ENCODE measurements at places on chromosomes 12 and 14.

- DNase-seq = no peak
Measured at GRCh38 chr14:69687606-69688298, 76.4 kb downstream of the SUSD6 start.

DNA sequence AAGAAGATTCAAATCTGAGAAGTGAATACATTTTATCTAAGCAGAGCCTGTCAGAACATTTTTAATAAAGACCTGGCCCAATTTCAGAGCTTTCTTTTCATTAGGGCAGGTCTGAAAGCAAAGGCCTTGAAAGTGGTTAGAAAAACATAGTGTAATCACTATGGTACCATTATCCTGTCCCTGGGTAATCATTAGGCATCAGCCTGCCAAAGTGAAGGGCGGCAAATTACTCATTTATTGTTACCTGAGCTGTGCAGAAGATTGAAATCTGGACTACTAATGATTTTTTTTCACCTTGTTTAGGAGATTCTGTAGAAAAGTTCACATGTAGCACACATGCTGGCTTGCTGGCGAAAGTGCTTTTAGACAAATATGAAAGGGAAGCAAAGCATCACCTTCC, 92.6 kb upstream of the PRKD1 start:
- no peak for DNase-seq

GRCh38 chr12:11778713-11779685, 129.5 kb downstream of the ETV6 start:
- no peak for DNase-seq

DNA sequence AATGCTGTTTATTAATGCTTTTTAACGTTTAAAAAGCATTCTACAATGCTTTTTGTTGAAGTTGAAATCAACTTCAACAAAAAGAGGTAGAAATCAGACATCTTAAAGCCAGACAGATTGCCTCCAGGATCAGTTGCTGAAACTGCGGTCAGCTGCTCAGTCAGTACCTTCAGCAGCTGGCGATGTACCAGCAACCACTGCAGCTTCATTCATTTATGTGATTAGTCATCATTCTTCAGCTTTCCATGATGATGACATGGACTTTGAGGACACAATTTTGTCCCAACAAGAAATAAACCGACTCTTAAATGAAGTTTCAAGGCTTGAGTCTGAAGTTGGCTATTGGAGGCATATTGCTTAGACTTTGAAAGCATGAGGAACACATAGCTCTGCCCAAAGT, 31.5 kb upstream of the NUAK1 start:
- DNase-seq = no peak

DNA sequence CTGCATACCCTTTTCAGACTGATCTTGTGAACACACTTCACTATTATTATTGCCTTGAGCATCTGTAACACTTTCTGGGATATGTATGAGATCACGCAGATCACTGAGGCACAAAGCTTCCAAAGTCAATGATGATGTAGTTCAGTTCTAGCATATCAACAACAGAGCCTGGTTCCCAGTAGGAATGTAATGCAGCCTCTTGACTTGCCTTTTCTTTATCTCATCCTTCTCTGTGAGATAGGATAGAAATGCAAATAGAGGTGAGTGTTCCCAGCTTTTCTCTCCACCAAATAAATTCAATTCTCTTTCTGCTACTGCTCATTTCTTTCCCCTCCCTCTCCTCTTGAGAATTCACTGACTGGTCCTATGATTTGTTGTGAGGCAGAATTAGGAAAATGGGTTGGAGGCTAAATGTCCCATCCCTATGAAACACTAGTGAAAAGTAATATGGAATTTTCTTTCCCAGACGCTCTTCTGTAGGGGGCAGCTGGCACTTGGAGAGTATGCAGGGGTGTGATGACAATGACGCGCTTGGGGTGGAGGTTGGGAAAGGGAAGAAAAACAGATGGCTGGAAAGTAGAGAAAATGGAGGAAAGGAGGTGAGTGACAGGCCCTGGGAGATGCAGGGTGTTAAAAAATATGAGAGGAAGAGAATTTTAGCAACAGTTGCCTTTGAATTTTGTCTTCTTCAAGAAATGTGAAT, 96.0 kb upstream of the TMTC1 start:
- DNase-seq = no peak

- DNase-seq = no peak
Measured at GRCh38 chr14:33987565-33988080, 36.7 kb upstream of the EGLN3 start.

GRCh38 chr12:38875586-38876228, 29.7 kb downstream of the CPNE8 start:
- no peak for DNase-seq

GRCh38 chr12:32843528-32844095, 53.0 kb downstream of the PKP2 start:
- DNase-seq = no peak

DNA sequence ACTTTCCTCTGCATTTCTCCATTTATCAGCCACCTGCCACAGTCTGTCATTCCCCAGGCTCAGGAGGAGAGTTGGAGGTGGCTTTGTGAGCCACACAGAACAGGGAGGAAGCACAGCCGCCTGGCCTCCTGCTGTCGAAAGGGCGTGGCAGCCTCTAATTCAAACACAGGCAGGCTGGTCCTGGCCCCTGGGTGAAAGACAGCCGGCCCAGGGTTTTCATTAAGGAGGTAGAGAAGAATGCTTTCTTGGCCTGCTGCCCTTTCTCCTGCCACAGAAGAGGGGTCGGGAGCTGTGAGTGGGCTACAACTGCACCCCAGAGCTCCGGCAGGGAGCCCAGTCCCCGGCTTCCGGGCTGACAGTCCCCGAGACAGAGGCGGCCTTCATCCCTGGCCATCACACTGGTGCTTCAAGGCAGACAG, 108.6 kb upstream of the FZD10 start:
- no peak for DNase-seq

GRCh38 chr12:12890543-12891079, 751 bp upstream of the GPRC5A start:
- DNase-seq = no peak

- no peak for DNase-seq
Measured at GRCh38 chr12:48787791-48788523, 932 bp downstream of the ADCY6 start.

DNA sequence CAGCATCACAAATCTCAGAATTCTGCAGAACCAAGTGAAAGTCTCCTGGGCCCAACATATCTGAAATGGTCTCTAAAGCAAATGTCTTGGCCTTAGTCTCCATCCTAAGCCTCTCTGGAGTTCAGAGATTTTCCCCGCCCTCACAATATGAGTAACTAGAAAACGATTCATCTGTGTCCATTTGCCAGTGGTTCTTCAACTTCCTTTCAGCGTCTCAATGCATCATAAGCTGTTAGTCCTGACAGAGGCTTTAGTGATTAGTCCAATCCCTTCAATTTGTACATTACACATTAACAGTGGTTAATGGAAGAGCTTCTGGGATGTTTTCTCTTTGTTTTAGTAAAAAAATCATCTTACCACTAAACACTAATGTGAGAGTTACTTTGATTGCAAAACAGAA, 17.4 kb downstream of the NPC2 start:
- DNase-seq = no peak

DNA sequence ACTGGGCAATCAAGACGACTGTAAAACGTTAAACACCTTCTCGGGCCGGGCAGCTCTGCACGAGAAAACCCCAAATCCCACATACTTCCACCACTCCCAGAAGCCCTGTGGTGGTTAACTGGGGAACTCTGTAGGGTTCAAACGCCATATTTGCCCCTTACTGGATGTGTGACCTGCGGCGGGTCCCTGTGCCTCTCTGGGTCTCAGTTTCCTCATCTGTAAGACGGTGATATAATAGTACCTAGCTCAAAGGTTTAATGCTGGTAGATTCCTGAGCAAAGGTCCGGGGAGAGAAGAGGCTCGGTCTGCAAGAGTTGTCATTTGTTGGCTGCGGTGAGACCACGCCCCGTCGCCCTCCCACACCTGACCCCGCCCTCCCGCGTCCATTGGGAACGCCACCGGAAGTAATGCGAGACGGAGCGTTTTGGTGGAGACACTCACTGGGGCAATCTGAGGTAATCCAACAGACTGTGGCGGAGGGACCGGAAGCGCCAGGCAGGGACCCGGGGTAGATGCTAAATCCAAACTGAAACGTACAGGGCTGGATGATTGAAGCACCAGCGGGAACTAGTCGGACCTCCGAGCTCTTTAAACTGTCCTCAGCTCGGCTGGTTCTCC, 661 bp upstream of the OGFOD2 start:
- peak; percentile 98 for DNase-seq

DNA sequence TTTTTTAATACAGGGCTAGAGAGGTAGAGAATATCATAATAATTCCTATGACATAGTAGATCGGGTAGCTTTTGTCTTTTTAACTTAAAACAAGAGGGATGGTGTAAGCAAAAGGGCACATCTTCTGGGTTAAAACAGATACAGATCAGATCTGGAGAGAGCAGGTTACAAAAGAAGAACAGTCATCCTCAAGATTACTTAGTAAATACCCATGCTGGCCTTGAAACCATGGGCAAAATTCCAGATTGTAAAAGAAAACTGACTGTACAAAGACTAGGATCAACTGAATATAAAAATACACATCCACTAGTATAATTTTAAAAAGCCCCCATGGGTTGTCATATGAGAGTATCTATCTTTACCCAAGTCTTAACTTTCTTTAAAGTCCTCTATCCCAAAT, 76.7 kb downstream of the MED13L start:
- DNase-seq = no peak

DNA sequence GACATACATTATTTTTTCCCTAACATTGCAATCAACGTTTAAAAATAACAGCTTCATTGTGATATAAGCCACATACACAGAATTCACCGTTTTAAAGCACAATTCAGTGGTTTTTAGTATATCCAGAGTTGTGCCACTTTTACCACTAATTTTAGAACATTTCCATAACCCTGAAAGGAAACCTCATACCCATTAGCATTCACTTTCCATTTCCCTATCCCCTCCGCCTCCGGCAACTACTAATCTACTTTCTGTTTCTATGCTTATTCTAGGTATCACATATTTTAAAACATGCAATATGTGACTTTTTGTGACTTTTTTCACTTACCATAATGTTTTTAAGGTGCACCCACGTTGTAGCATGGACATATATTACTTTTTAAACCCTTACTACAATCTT, 55.6 kb upstream of the ISM2 start:
- DNase-seq = no peak

DNA sequence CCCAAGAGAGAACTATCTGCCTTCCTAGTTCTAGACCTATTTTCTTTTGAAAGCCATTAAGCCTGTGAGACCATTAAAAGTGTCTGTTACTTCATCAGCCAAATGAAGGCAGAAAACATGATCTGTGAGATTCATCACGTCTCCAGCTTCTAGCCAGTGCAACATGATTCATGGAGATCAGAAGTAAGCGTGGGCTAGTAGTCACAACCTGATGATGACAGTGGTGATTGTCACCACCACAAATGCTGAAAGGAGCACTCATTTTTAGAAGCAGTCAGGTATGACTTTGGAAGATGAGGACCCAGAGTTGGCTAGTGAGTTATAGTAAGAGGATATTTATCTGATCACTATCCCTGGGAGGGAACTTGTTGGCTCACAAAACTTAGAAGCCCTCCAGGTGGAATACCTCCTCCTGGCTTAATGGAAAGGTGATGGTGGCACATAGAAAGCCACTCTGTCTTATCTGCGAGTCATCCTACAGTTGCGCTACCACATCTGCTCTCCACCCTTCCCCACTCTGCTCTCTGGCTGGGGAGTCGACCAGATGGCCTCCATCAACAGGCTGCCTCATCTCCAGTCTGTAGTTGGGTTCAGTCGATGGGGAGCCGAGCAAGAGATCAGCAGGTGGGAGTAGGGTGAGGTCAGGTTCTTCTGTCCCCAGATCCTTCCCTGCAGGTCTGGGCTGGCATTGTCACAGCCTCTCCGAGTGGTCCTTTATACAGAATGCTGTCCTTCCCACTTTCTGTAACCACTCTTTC, 317.6 kb upstream of the FKBP4 start:
- no peak for DNase-seq

- no peak for DNase-seq
Measured at GRCh38 chr14:102795060-102795925, 18.0 kb downstream of the TRAF3 start.

DNA sequence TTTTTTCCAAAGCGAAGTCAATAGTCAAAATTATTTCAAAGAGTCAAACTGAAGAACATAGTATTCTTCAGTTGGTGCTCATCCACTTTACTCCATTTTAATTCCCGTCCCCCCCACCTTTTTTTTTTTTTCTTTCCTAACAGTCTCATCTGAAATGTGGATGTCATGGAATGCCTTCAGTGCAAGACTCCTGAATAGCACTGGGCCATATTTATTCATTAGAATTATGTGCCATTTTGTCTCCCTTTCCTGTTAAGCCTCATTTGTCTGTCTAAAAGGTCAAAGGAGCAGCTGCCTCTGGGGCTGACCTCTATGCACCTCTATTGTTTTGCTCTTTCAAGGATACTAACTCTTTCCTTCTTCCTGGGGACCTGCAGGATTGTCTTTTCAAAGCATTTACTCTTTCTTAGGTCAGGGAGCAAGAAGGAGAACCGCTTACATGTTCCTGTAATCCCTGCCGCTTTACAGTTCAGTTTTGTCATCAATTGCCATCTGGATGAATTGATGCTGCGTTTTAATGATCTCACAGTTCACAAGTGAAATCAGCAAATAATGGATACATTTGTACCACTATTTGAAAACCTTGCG, 310.6 kb downstream of the NPAS3 start:
- DNase-seq = no peak

GRCh38 chr12:3352230-3352629, 138.8 kb upstream of the PRMT8 start:
- no peak for DNase-seq

DNA sequence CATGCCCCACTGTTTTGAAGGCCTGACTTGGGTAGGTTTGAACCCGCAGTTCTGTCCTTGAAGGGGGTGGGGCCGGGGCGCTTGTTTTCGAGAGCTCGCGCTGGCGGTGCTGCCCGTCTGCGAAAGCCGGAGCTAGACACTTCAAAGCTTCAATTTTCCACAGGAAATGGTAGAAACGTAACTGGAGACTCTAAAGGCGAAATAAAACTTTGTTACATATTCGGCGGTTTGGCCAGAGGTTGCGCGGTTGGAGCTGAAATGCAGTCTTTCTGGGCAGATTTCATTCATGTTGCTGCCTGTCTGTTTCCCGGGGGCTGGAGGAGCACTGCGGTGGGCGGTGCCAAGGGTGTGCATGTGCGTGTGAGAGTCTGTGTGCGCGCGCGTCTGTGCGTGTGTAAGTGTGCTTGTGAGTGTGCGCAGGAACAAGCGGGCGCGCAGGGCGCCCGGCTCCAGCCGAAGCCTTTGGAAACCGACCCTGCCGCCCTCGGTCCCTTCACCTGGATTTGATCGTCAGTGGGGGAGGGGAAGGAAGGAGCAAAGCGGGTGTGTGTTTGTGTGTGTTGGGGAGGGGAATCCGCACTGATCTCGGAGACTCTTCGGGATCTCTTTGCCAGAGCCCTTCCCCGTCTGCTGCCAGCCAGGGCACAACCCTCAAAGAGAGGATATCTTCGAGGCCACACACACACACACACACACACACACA, 227.7 kb upstream of the CRY1 start:
- peak; percentile 42 for DNase-seq

DNA sequence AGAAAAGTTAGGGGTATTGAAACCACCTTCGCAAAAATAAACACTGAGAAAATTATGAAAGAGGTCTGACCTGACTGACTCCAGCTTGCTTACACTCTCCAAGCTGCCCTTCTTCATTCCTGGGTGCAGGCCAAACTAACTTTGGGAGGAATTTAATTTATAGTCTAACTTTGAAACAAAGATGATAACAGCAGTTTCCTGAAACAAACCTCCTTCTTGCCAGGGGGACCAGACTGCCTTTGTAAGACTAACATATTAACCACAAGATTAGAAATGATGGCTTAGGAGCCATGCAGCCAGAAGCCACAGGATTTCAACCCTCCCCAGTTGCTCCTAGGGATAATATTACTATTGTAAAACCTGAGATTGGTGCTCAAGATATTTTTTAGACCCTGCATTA, 13.8 kb upstream of the EEA1 start:
- no peak for DNase-seq

GRCh38 chr12:115758183-115758582, 519.3 kb downstream of the MED13L start:
- DNase-seq = no peak

Data from stimulated activated CD4-positive, alpha-beta T cell treated with anti-CD3 and anti-CD28 coated beads, Interleukin-15, amount 100 ng/mL, for 1 hour (primary cell).